ENCODE measurements at places on chromosomes 7 and 10. TPM values are rescaled to one million over a fixed set of nuclear protein-coding genes. Genes with fewer than 3 reads are reported as not detected.

DNA sequence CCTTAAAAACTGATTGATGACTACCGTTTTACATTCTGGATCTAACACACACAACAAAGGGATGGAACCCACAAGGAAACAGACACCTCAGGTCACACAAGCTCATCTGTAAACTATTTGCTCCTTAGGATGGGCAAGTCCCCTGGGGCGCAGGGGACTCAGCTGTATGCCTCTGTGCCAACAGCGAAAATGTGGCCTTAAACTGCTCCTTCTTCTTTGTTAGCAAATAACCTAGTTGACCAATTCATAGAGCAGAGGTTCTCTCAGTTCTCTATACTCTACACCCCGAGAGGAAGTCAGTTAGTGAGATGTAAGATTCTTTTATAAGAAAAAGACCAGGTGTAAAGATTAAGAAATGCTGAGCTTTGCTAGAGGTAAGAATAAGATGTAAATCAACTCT is 181.9 kb upstream of the PRSS58 start:
- DNase-seq, result no peak

GRCh38 chr7:151426441-151426903 is 13.5 kb downstream of the CRYGN start:
- DNase-seq, result peak; percentile 46

DNA sequence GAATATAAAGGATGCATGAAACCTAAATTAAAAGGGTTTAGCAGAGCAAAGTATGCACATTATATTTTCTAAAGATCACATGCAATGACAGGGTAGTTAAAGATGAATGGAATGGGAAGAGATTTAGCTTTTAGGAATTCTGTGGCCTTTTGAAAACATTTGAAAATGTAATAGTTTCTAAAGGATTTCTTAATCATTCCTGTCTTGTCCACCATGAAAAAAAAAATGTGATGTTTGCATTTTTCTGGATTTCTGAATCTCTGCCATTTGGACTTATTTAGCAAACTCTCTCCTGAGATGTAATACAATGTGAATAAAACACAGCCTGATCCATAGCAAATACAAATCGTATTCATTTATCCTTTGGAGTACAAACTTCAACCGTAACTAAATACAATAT is 126.6 kb upstream of the RAB11FIP2 start:
- DNase-seq, result no peak

CALML3 gene
- not detected for total RNA-seq

NACAD gene
- 1.0 TPM for total RNA-seq
